Foreskin keratinocyte (primary cell): ENCODE measurements at places on chromosomes 4 and X.
A peak's percentile ranks its signal among the peaks of the same experiment; 100 is the strongest.

- DNase-seq: no peak
These were observed 330.3 kb upstream of the BOD1L1 start for GRCh38 chr4:13957871-13958270.

DNA sequence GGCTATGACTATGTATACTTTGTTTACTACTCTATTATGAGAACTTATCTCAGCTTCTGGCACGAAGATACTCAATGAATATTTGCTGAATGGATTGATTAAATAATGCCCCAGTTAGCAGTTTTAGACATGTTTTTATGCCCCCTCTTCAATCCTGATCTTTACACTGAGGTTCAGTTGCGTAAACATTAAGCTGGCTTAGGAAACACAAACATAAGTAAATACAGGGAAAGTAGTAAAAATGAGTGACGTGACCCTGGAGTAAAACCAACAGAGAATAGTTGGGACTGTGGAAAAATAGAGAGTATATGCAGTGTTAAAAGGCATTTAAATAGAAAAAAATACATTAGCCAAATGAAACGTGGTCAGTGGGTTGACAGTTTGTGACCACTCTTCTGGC, 387.0 kb upstream of the ACTRT1 start:
- no peak for DNase-seq

DNA sequence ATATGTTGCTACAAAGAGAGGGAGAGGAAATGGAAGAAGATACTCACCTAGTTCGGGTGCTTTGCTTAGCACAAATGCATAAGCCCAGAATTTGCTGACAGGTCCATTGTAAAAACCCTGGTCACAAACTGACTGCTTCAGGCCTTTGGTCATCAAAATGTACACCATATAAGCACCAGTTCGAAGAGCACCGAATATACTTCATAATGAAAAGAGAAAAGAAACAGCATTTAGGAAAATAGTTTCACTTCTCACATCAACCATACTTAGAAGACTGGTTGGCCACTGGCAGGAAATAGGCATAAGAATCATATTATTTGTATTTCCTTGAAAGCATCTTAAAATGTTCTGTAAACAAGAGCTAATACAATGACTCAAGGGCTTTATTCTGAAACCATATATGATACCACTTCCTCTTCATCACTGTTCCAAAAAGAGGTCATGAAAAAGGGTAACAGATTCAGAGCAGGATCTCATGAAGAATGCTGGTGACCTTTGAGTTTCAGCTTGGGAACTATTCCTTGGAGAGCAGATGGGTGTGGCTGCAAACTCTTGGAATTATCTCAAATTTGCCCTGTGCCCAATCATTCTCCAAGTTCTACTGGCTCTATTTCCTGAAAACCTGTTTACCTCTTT, 138.7 kb downstream of the ELOVL6 start:
- DNase-seq: peak; percentile 3

DNA sequence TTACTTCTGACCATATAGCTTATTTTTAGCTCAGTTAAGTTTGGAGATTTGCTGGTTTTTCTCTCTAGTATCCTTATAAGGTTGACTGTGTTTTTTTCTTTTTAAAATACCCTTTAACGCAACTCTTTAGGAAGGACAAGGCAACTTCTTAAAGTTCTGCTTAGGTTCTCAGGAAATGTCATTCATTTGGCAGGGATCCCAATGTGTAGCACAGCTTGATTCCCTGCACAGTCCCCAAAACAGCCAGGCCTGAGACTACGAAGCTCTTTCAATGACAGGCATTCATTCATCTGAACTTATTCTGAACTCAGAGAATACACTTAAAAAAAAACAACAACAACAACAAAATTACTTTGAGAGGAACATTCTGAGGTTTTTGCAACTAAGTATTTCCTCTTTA, 1765.8 kb downstream of the PCDH7 start:
- DNase-seq: no peak

- DNase-seq: no peak
These were observed 163.6 kb upstream of the KLF3 start for GRCh38 chr4:38500433-38500832.

- peak; percentile 30 for DNase-seq
These were observed 155.1 kb downstream of the SHROOM3 start for GRCh38 chr4:76589872-76590797.

GRCh38 chrX:3317191-3317718, 29.2 kb downstream of the MXRA5 start:
- DNase-seq: no peak

DNA sequence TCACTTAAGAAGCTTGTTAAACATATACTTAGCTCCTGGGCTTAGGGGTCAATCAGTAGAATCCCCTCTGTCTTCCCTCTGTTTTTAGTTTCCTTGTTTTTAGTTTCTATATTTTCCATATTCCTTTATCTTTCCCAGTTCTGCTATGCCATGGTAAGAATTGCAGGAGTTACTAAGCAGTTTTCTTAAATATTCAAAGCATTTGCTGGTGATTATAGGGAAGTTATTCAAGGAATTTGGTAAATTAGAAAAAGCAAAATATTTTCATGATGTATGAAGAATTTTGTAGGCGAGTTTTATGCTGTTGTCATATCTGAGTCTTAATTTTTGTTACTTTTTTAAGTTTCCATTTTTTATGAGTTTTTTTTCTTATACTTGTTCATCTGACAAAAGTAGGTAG, 91.6 kb upstream of the NUDT6 start:
- DNase-seq: no peak

DNA sequence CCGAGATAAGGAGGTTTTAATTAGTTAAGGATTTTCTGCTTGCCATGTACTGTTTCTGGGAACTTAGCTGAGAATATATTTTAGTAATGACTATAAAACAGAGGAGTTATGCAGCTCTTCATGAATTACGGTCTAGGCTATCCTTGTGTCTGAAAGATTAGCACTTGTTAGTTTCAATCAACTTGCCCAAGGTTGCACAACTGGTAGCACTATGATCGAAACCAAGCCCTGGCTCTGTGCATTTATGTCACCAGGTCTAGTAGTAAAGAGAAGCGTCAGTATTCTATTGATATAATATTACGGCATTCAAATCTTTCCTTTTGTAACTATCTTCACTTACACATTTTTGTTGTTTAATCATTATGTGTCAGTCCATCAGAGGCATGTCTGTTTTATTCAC, 176.0 kb downstream of the TLL1 start:
- DNase-seq: no peak

DNA sequence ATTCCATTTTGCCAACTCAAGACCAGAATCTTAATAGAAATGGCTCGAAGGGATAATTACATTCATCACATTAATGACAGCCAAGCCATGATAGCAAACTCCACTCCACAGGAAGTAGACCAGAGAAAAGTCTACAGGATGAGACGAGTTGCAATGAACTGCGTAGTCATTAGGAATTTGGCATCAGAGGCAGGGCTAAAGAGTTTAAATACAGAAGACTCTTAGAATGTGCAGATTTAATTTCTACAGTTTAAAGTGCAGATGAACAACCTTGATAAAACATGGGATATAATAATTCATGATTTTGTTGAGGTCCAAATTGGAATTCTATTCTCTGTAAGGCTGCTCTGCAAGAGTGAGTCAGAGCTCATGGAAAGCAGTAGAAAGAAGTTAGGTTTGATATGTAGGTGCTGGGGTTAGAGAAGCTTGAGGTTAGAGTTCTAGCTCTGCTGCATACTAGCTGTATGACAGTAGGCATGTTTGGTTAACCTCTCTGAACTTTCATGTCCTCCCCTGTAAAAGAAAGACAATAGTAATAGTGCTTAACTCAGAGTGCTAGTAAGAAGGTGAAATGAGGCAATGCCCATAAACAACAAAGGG, 32.2 kb downstream of the LNX1 start:
- DNase-seq: peak; percentile 69

DNA sequence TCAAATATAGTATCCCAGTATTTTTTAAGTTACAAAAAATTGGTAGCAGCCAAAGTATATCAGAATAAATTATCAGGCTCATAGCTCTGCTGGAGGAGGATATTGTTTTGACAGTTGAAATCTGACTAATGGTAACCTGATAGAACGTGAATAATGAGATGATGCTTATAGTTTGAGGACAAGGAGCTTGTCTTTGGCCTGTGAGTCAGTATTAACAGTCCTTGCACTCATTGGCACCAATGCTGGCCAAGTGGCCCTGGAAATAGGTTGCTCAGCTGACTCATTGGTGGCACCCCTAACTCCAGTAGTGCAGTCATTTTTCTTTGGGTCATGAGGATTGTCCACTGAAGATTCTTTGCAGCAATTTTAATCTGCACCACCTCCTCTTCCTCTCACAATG, 203.3 kb upstream of the JADE1 start:
- peak; percentile 80 for DNase-seq

DNA sequence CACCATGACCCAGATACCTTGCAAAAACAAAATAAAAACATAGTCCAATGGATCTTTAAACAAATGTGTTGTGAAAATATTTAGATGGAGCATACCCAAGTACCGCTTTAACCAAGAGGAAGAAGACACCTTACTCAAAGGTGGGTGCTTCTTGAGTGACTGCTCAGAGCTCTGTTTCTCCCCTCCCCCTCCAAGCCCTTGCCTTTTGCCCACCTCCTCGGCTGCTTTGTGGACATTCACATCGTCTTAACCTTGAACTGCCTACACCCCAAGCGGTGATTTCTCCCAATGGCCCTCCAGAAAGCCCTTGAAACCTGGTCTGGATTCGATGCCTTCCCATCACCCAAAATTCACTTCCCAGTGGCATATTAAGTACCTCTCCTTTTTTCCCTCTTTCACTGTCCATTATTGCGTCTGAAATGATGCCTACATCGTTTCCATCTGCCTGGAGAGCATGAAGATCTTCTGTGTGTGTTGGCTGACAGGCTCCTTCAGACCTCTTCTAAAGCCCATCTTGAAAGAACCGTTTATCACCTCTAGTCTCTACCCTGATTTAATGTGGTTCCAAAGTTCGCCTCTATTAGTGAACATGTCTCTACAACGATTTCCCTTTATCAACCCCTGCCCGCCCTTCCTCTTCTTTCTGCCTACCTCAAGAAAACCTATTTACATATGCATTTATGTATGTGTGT, 968 bp downstream of the GPRIN3 start:
- DNase-seq: no peak

DNA sequence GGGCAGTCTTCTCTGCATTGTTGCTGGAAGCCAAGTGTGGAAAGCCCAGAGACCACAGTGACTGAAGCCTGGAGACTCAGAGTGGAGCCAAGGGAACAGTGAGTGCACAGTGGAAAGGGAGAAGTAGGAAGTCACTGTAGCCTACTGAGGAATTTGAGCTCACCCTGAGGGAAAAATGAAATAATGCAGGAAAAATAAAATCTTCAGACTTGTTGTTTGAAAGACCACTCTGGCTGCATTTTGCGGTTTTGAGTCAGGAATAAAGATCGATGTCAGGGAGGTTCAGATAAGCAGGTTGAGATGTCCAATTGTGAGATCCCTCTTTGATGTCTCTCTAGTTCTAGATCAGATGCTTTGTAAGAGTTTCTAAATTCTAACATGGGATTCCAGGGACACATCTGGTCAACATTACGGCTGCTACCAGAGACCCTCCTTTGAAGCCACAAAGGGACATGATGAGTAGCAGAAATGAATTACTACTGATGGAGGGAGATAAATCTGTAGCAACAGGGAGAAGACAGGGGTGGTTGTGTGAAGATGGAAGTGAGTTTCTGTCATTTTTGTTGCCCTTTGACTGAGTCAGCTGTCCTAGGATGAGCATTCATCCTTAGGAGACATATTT, 8.4 kb downstream of the ADH4 start:
- no peak for DNase-seq

GRCh38 chrX:48833542-48834138, 1.8 kb downstream of the PCSK1N start:
- DNase-seq: no peak

DNA sequence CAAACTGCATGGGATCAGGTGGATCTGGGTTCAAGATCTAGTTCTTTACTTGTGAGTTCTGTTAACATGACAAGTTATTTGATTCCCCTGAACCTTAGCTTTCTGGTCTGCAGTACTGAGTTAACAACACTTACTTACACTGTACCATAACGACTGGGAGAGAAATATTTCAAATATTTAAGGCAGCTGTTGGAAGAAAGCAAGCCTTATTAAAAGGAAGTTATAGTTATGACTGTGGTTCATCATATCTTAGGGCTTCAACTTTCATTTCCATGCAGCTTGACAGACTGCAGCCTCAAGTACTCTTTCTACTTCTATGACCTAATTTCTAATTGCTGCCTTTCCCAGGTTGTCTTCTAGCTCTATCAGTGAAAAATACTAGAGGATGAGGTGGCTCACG, 40.0 kb upstream of the PDGFRA start:
- DNase-seq: no peak

GRCh38 chrX:132877954-132878536, 80.4 kb downstream of the HS6ST2 start:
- no peak for DNase-seq

GRCh38 chrX:84932814-84933213, 70.9 kb upstream of the APOOL start:
- DNase-seq: no peak

DNA sequence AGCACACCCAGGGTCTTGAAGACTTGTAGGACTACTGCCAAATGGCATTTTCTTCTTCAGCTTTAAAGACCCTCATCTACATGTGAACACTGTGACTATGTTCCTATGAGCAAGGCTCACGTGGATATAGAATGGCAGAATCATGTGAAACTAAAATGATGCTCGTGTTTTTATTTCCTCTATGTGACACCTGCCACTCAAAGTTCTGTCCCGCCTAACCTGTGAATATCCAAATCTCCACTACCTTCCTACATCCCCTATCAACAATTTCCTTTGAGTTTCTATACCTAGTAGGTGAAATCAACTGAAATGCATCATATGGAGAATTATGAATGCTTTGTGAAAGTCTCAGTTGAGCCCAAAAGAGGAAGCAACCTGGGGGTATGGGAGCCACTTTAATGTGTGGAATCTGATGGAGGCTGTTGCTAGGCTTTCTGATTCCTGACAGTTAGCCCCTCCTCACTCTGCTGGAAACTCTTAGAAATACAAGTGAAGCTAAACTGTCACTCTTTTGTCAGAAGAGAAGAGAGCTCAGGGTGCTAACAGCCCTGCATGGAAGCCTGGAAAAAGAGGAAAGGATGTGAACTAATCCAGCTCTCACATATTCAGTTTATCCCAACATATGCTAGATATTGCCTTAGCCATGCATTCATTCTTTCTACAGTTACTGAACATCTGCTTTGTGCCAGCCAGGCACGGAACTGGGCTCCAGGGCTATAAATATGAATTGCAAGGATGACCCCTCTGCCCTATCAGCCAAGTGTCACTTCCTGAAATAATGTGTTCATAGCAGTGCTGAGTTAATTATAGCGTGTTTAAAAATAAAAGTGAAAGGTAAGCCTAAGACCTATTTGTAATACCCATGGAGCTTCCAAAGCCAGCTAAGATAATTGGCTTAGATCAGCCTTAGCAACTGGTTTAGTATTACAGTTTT, 11.0 kb downstream of the LHFPL1 start:
- DNase-seq: no peak

DNA sequence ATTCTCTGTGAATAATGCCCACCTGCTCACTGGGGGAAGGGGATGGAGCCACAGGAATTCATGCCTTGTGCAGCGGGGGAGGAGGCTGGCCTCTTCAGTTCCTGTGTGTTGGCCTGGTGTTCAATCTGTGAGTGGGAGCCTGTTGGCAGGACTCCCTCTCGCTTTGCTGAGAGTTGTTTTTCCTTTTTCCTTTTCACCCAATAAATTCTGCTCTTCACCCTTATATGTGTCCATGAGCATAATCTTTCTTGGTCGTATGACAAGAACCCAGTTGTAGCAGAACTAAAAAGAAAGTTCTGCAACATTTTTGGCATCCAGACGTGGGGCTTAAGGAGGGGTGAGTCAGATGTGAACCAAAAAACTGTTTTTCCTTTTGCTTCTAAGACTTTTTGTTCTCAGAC, 235.2 kb upstream of the HDX start:
- no peak for DNase-seq
